Retina (tissue), 1 donor: ENCODE measurements at places on chromosomes 4 and X.

GRCh38 chr4:68494688-68495087 lies 47.4 kb downstream of the TMPRSS11E start:
- no peak for DNase-seq

DNA sequence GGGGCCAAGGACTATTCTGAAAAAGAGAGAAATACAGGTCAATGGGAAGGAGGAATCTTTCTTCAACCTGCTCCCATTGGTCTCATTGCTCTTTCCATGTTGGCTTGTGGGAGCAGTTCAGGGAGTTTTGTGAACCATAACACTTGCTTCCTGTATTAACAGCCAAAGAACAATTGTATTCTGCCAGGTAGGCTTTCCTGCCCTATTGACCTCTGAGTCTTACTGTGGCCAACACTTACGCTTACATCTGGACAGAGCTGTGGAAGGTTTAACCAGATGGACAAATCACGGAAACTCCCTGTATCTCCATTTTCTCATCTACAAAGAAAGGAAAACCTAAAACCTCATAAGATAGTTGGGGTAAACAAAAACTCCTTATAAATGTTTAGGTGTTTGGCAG lies 30.7 kb downstream of the MID1IP1 start:
- DNase-seq: no peak

- no peak for DNase-seq
Observed at GRCh38 chr4:141109983-141110382, 23.3 kb downstream of the RNF150 start.

GRCh38 chrX:150482537-150483206 lies 85.7 kb upstream of the MTM1 start:
- no peak for DNase-seq

DNA sequence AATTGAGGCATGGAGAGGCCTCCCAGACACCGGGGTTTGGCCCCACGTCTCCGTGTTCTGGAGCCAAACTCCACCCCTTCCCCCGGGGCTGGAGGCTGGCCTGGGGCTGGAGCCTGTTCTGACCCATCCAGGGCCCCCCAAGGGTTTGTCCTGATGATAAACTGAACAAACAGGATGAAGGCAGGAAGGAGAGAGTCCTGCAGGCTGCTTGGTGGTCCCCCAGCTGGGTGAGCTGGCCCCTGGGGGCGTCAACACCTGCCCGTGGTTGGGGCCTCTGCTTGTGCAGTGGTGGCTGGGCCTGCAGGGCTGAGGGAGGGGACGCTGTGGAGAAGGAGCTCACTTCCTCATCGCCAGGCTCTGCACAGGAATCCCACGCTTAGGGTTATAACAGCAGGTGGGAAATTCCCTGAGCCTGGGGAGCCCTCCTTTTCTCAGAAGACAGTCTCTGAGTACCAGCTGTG lies 2.3 kb downstream of the SH3TC1 start:
- peak; percentile 54 for DNase-seq

DNA sequence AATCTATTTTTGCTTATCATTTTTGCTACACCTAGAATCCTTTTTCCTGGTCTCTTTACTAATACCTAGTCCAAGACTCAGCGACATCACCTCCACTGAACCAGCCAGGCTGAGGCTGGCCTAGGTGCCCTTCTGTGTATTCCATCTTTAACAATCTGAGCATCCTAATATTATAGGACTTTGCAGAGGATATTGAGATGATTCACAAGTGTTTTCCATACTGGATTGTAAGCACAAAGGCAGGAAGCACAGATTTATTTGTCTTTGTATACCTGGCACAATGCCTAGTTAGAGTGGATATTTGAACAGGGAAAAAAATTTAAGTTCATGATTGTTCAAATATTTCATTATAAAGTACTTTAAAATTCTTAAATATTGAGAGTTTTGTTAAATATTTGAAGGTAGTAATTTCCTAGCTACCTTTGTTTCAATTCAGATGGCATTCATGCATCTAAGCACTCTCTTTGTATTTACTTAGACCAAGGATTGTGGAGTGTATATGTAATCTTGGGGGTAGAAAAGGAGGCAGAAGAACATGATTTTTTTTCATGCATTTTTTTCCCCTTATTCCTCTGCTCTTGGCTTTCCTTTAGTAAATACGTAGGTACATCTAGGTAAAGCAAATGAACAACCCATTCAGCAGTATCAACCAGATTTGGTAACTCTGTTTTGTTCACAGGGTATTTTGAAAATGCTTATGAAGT lies 18.4 kb downstream of the SMARCA5 start:
- DNase-seq: no peak

DNA sequence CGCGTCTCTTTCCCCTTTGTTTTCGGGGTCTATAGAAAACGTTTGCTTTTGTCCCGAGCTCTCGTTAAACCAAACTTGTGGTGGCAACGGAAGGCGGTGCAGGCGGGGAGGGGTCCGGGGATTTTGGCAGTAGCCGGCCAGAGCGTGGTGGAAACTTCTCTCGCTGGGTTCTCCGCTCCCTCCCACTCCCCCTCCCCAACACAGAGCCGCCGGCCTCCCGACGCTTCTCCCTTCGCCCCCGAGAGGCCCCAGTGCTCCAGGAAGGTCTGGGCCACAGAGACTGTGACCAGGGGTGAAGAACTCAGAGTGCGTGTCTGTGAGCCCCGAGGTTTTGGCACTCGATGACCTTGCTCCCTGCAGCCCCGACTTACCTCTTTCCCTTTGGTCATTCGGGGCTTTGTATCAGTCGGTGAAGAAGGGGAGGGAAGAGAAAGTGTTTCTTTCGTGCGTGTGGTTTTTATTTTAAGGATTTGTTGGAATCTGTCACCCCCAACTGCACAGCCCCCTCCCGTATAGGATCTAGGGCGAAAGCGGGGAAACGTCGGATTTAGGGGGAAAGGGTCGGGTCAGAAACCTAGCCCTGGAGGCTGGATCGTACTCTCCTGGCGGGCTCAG lies 9.0 kb upstream of the BCOR start:
- DNase-seq: peak; percentile 77

DNA sequence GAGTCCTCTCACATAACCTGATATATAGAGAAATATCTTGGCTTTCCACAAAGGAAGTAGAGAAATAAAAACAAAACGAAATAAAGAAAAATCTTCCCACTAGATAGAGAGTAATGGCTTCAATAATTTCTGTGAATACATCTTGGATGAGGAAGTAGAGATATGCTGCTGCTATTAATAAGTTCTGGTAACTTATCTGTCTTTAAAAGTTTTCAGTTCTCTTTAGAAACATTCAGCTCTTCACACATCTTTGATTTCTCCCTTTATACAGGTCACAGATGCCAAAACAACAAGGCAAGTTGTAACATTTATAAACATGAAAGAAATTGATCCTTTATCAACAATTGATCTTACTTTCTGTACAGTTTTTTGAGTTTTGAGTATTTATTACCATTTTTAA lies 615.8 kb downstream of the TRAM1L1 start:
- DNase-seq: no peak

- DNase-seq: no peak
Observed at GRCh38 chrX:4825550-4825949, 1112.1 kb upstream of the PRKX start.
